T-helper 1 cell (primary cell): ENCODE measurements at places on chromosomes 5 and 9.

- DNase-seq = no peak
Observed at GRCh38 chr5:135490245-135491037, 38.3 kb upstream of the TIFAB start.

GRCh38 chr5:143033535-143034250 lies 263.5 kb downstream of the ARHGAP26 start:
- no peak for DNase-seq

DNA sequence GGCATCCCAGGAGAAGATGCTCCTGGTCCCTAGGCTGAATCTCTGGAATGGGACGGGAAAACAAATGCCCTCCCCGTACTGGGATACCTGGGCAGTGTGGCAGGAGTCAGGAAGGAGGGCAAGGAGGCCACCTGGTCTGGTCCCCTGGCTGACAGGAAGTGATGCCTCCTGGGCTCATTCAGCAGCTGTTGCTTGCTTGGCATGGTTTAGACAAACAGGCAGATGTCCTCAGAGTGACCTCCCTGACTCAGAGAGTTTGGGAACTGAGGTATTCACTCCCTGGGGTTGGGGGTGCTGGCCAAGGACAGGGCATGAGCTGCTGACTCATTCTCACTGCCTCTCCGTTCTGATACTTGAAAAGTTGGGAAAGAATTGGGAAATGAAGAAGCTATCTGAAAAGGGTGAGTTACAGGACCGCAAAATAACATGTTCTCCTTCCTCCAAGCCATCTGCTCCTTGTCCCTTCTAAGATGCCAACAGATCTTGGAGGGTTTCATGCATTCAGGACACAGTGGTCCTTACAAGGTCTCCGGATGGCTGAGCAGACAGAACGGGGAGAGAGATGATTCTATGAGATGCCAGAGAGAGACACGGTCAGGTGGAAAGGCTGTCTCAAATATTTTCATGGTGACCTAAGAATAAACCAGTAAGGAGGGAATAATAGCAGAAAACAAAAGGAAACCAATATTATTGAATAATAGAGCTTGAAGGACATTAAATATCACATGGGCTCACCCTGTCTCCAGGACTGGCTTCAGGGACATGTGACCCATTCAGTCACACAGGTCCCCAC lies 534.5 kb downstream of the BNC2 start:
- DNase-seq = no peak

DNA sequence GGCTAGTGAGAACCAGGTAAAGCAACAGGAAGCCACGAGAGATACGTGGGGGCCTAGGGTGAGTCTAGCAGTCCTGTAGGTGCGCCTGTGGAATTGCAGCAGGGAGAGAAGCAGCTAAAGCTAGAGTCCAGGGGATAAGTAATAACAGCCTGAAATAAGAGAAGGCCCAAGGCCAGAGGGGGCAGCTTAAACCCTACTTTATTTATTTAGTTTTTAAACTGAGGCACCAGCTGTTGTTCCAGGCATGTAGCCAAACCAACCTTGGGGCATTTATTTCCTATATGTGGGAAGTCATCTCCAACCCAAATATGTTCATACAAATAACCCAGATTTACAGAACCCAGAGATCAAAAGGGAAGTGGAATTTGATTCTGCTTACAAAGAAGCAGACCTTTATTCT lies 93.5 kb downstream of the GLDC start:
- DNase-seq = no peak

GRCh38 chr5:89034588-89034987 lies 151.6 kb upstream of the MEF2C start:
- DNase-seq = no peak

DNA sequence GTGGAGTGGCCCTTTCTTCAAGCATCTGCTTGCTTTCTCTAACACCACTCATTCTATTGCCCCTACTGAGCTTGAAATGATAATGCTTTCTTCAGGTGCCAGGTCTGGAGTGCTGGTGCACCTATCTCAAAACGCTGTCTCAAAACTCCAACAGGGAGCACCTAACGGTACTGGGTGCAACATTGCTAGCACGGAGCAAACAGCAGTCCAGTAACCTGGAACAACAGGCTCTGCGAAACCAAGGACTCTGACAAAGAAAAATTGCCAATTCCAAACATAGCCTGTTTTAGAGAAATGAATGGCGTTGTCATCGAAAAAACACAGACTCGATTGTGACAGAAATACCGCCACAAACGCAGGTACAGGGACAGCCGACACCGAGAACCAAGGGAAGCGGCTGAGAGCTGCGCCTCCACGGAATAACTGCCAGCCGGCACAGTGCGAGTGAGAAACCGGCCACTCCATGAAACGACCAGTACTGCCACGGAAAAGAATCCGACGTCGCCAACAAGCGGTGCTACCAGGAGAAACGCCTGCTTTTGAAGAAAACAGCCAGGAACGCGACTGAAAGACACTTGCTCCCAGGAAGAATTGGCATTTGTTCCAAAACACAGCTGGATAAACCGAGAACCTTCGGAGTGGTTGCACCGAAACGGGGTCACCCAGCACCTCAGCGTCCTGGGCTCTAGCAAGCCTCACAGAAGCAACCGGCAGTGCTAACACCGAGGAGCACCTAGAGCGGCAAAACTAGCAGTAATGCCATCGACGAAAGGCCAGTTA lies 3.1 kb downstream of the ANXA2R start:
- no peak for DNase-seq

DNA sequence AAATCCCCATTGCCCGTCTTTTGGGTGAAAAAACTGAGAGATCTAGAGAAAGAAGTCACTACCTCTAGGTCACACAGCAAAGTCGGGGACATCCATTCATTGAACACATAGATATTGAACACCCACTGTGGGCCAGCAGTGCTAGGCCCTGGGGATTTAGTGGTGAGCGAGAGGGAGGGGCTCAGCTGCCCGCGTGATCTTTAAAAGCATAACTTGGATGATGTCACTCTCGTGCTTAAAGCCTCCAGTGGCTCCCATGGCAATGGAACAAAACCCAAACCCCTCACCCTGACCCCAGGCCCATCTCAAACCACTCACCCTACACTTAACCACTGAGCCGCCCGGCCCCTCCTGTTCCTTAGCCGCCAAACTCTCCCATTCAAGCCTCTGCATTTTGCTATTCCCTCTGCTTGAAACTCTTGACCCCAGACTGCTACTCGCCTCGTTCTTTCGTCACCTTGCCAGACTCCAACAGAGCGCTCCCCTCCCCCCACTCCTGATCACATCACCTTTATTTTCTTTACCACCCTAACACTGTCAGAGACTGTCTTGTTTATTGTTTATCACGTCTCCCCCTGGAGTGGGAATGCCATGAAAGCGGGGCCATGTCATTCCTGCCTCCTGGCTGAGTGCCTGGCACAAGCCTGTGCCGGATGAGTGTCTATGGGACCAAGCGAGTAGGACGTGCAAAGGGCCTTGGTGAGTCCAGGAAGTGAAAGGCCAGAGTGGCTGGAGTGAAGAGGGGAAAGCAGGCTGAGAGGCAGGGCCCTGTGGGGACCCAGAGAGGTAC lies 710 bp upstream of the PIP5KL1 start:
- no peak for DNase-seq

GRCh38 chr5:6360323-6361072 lies 17.8 kb downstream of the MED10 start:
- DNase-seq = no peak
